ENCODE measurements at places on chromosomes 4 and X.

DNA sequence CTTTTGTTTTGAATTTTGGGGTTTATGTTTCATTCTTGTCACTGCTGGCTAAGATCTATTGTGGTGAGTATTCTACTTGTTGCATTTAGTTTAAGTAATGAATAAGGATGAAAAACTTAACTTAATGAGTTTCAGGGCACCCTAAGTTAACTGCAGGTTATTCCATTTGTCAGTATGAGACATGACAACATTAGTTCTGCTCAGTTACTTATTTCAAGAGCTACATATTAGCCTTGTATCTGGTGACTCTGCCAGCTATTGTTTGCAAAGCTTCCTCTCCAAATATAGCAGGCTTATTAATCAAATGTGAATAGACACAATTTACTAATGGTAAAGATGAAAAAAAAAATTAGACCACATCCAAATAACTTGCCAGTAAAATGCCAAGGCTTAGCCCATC, 567.1 kb downstream of the IL15 start:
- no peak for DNase-seq

DNA sequence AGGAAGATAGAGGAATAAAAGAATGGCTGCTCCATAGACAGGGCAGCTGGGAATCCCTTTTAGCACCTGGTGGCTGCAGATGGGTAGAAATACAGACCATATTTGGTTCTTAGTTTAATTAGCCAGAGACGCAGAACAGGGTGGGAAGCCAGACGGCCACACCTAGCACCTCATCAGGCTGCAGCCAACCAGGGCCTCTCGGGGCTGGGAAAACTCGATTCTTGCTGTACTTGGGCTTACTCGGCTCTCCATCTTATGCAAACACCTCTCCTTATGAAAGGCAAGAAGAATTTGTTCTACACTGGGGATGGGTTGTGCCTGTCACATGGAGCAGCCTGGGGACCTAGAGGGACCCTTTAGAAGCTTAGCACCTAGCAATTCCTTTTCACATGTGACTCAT, 19.7 kb downstream of the IRAK1 start:
- no peak for DNase-seq

- no peak for DNase-seq
These were observed 20.2 kb downstream of the PPA2 start for GRCh38 chr4:105453550-105454205.

GRCh38 chr4:108272561-108272960, 103.8 kb upstream of the LEF1 start:
- peak; percentile 12 for DNase-seq

GRCh38 chrX:41621222-41621723, 67.5 kb upstream of the GPR34 start:
- DNase-seq = peak; percentile 69

GRCh38 chr4:123363729-123364128, 32.9 kb upstream of the SPRY1 start:
- DNase-seq = no peak

- DNase-seq = peak; percentile 47
These were observed at the start of gene AR for GRCh38 chrX:67543818-67544217. TSS of gene AR (plus strand) at chrX:67544021. CDS start at chrX:67545147, 1,126 bp downstream.

- DNase-seq = no peak
These were observed 31.3 kb upstream of the NXF3 start for GRCh38 chrX:103124284-103124683.

DNA sequence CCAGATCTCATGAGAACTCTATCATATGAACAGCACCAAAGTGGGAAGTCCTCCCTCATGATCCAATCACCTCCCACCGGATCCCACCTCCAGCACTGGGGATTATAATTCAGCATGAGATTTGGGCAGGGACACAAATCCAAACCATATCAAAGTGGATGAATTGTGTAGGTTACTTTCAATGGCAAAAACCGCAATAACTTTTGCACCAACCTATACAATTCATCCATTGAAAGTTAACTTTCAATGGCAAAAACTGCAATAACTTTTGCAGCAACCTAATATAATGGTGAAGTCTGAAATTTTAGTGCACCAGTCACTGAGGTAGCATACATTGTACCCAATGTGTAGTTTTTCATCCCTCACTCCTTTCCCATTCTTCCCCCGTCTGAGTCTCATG, 16.6 kb downstream of the STK32B start:
- no peak for DNase-seq

DNA sequence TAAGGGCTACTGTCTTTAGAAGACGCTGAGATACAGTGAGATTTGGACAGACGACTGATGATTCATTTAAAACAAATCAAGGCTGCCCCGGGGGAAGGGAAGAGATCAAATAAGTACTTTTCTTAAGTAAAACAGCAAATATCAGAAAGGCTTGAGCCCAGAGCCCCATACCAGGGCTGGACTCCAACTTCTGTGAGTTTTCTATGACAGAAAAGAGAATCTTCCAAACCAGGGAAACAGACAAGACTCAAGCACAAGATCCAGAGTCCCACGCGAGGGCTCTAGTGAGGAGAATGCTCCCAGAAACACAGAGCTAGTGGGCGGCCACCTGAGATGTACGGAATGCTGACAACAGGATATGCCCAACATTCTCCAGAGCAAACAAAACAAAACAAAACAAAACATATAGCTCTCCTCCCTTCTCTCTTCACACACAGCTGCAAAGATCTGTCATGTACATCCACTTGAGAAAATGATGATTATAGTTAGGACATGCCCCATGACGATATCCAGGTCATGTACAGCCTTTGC, 13.1 kb downstream of the ACSL1 start:
- DNase-seq = peak; percentile 50

DNA sequence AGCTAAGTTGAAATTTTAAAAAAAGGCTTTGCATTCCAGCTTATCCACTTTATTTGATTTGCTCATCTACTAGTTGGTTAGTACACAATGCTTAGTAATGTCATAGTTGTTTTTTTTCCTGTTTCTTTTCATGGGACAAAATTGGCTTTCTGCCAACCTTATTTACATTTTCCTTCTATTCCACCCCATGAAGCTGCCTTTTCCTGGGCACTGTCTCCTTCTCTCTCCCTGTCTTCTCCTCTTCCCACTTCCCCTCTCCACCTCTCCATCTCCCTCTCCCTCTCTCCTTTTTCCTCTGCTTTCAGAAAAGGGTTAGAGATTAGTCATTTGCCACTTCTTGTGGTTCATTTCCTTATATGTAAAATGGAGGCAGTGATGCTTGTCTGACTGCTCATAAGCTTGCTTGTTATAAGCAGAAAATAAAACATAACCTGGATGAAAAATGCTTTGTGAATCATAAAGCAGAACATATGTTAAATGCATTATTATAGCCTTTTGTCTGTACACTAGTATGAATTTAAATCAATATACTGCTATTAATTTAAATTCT, 181.9 kb downstream of the CEP135 start:
- no peak for DNase-seq

GRCh38 chr4:17646693-17647092, 32.3 kb downstream of the MED28 start:
- DNase-seq = no peak

DNA sequence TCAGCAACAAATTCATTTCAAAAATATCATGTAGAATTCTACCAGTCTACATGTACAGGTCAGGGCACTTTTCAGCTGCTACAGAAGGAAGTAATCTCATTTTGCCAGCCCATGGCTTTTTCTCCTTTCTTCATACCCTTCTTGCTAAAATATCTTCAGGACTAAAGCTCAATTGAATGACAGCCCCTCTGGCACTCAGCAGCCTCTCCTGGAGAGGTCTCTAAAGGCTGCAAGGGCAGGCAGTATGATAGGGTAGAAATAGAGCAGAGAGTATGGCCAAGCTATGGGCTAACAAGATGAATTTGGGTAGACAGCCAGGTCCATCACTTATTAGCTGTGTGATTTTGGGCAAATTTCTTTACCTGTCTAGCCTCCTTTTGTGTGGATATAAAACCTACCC, 224.6 kb upstream of the RPL34 start:
- DNase-seq = no peak

DNA sequence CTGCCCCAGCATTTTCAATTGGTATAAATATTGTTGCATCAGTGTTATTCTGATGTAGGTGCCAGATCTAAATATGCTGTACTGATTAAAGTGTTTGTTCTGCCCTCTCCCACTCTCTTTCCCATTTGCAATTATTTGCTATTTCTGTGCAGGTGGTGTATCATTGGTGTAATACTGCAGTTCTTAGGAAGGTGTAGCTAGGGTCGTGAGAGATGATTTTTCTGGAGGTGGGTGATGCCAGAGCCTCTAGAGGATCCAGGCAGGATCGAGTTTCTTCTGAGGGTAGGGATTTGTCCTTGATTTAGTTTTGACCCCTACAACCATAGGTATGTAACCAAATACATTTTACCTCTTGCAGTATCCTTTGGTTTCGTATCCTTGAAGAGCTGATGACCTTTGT, 1.9 kb downstream of the SMAD1 start:
- DNase-seq = no peak

DNA sequence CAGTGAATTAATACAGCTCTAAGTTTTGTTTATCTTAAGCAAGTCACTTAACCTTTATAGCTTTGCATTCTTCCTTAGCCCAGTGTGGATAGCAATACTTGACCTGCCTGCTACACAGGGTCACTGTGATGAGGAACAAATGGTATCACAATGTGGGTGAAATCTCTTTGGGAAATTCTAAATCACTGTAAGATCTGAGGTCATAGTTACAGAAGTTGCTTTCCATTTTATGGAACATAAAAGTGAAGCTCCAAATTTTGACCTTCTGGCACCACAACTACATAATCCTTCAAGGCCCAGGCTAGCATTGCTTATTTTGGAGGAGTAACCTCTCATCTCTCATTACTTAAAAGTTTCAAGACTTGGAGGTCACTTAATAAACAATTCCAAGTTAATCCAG, 227.7 kb downstream of the USP46 start:
- DNase-seq = no peak

GRCh38 chrX:70592091-70592490, 147.5 kb downstream of the DLG3 start:
- peak; percentile 37 for DNase-seq

DNA sequence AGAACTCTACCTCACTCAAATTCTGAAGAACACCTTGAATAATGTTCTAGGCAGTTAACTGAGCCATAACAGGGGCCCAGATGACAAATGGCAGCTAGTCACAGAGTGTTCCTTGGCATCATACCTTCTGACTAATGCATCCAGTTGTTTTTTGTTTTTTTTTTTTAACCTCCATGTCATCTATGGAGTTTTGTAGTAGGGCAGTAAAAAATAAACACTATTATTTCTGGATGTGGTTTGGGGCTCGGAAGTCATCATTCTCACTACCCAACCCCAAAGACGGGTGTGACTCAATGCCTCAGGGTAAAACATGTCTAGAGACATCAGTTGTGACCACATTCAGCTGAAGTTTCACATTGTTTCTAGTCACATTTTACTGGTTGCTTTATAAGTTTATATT, 31.2 kb upstream of the MCF2 start:
- DNase-seq = peak; percentile 29

GRCh38 chrX:133636009-133636408, 220.7 kb upstream of the GPC4 start:
- DNase-seq = no peak

- peak; percentile 61 for DNase-seq
These were observed at the start of gene FAM114A1 for GRCh38 chr4:38867478-38868058. TSS of gene FAM114A1 (plus strand) at chr4:38867806. CDS start at chr4:38878079, 10,273 bp downstream.

DNA sequence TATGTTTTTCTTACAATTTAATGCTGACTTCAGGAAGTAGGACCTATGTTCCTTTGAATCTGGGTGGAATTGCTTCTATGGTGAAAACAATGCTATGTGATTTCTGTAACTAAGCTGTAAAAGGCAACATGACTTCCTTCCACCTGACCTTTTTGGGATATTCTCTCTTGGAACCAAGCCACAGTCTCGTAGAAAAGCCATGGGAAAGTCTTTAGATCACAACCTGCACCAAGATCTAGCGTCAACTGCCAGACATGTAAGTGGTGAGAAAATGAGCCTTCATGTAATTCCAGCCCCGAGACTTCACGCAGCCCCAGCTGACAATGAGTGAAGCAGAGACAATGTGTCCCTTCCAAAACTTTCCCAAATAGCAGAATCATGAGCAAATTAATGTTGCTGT, 297.0 kb upstream of the DCAF8L1 start:
- DNase-seq = peak; percentile 12

DNA sequence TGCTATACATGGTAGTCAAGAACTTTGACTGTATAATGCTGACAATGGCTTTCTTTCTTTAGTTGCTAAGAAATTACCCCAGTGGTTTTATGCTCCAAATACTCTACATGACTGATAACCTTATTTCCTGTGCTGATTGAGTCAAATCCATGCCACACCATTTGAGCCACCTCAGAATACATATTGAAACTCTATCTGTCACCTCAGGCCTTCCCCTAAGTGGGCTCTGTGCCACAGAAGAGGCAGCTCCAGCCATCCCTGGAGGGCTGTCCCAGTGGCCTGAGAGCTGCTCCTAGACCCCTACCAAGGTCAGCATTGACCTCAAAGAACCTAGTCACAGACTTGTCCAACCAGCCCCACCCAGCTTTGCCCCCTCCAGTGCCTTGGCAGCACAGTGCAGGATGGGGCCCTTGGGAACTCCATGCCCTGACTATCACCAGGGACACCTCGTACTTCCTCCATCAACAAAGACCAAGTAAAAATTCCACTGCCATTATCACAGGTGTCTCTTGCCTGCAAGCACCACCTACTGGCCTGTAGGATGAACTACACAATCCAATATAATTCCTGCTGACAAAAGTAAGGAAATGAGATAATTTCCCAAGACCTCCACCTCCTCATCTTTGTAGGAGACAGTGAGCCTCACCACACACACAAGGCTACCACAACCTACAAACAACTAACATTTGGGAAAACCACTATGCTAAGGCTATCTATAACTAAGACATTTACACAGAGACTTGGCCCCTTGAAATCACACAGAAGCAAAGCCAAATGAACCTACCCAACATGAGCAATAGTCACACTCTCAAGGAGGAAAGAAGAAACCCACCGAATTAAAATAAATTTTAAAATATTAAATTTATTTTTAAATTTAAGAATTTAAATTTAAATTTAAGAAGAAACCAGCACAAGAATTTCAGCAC, 239.9 kb downstream of the NKX6-1 start:
- DNase-seq = peak; percentile 32

DNA sequence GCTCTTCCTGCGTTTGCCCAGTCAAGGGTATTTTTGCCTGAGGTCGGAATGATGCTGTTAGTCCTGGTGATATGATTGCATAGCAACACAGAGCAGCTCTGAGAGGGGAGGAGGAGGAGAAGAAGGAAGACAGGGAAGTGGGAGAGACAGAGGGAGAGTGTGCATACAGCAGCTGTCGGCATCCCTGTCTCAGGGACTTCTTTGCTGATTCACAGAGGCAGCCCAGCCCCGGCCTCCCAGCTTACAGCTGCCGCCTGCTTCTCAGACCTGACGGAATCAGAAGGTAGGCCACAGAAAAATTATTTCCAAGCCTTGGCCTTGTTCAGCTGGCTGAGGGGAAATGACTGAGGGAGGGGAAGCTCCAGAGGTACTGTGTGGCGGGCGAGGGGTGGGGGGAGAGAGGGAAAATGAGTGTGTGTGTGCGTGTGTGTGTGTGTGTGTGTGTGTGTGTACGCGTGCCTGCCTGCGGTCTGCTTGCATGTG, 319 bp downstream of the DRP2 start:
- peak; percentile 55 for DNase-seq

Measured in brain microvascular endothelial cell (primary cell).